Left ventricle myocardium superior (tissue), 1 donor: ENCODE measurements at places on chromosomes 3 and 15. TPM values are rescaled to one million over a fixed set of nuclear protein-coding genes. Genes with fewer than 3 reads are reported as not detected.
A peak's percentile ranks its signal among the peaks of the same experiment; 100 is the strongest.

The FGF7 gene
- 34.6 TPM for total RNA-seq

The APBA2 gene
- 1.2 TPM for total RNA-seq

The TRH gene
- total RNA-seq = not detected

The PIGZ gene
- 2.8 TPM for total RNA-seq

GRCh38 chr3:30075514-30075913, 530.9 kb upstream of the TGFBR2 start:
- no peak for DNase-seq

- DNase-seq = no peak
These were observed 124.2 kb downstream of the ASB7 start for GRCh38 chr15:100726421-100727190.

DNA sequence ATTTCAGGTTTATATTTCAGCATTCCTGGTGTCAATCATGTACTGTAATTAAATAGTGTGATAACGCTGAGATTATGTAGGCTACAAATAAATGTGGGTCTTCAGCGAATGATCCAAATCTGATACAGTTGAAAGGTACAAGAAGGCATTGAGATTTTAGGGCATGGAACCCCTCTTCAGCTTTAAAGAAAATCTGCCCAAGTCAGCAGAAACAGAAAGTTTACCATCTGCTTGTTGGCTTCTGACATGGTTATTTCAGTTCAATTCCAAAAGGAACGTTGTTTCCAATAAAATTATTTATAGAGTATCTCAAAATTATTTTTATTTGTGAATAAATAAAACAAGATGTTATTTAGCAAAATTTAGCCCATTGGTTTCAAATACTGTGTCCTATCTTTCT, 400.2 kb upstream of the RORA start:
- no peak for DNase-seq

- DNase-seq = no peak
These were observed 530 bp upstream of the PCOLCE2 start for GRCh38 chr3:142889212-142890014.

- no peak for DNase-seq
These were observed 69.1 kb downstream of the GALK2 start for GRCh38 chr15:49239105-49239504.

DNA sequence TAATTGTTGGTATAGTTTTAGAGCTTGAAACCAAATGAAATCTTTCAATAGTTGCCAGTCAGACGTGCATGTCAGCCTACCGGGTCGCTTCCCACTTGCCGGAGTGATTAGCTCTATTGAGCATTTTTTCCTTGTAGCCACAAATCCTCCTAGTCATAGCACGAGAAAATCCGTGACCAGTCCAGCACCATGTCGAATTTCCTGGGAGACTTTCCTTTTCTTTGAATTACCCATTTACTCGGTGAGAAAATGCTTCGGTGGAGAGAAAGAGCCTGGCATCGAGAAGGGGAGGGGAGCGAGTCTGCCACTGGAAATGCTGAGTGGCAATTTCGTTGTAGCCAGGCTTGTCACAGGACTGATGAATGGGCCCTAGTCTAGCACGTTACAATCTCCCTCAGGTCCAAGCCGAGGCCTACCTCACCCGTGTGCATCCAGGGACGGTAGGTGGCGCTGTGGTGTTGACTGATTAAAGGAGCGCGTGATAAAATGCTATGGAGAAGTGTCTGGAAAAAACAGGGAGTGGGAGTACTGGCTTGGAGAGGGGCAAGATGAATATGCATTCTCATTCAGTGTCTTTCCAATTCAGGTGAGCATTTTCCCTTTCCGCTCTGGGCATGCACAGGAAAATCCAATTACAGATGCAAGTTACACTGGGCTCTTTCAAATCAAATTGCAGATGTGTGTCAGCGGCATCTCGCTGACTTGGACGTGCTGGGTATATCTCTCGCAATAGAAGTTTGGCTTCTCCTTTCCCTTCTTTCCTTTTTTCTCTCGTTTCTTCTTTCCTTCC, 238.8 kb downstream of the EDEM1 start:
- peak; percentile 81 for DNase-seq
